Smooth muscle cell of trachea (primary cell): ENCODE measurements at places on chromosomes 12 and 14. TPM values are rescaled to one million over a fixed set of nuclear protein-coding genes. Genes with fewer than 3 reads are reported as not detected.

FOXN4 gene
- total RNA-seq = not detected in 2 replicates

ASCL1 gene
- total RNA-seq = not detected in 2 replicates

NPFF gene
- total RNA-seq = not detected in 2 replicates

HOXC5 gene
- total RNA-seq = 0.33 TPM in 1 of 2 replicates, not detected in the other

TMTC2 gene
- 11.1 and 12.4 TPM in 2 replicates for total RNA-seq

PHLDA1 gene
- 131 and 269 TPM in 2 replicates for total RNA-seq

KRT78 gene
- not detected in 2 replicates for total RNA-seq

PCED1B gene
- total RNA-seq = not detected in 2 replicates

RNASE1 gene
- not detected in 2 replicates for total RNA-seq

TMCC3 gene
- 0.73 and 0.83 TPM in 2 replicates for total RNA-seq

KLRF1 gene
- total RNA-seq = 0.15 TPM in 1 of 2 replicates, not detected in the other

IFNG-AS1 gene
- not detected in 2 replicates for total RNA-seq

FAR2 gene
- 12.1 and 13.2 TPM in 2 replicates for total RNA-seq

C12orf54 gene
- not detected in 2 replicates for total RNA-seq

CLEC7A gene
- total RNA-seq = not detected in 2 replicates
